ENCODE measurements at places on chromosomes 6 and 20.

DNA sequence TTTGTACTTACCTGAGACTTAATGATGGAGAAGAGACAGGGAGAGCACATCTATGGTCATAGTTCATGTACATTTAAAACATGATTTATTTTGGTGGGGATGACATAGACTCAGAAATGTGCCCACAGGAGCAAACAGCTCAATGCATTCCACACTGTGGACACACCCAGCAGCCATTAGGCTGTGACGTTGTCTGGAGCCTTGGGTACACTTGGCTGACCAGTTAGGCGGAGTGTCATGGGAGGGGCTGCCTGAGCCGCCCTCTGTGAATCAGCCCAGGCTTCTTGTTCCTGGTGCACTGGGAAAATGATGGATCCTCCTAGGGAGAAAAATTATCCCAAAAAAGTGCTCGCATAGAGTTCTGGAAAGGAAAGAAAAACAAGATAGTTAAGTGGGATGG is 231.0 kb upstream of the GMDS start:
- DNase-seq, result no peak

GRCh38 chr6:72588155-72588554 is 33.7 kb upstream of the KCNQ5 start:
- DNase-seq, result no peak

DNA sequence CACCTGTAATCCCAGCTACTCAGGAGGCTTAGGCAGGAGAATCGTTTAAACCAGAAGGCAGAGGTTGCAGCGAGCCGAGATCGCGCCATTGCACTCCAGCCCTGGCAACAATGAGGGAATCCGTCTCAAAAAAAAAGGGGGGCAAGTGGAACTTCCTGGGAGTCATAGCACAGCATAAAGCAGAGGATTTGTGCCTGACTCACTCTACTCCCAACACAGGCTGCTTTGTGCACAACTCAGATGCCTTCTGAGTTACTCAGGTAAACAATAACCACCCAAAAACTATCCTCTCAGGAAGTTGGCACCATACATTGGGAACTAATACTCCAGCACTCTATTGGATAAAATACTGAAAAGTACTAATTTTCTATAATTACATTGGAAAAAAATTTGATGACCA is 2.5 kb upstream of the TMEM244 start:
- no peak for DNase-seq

DNA sequence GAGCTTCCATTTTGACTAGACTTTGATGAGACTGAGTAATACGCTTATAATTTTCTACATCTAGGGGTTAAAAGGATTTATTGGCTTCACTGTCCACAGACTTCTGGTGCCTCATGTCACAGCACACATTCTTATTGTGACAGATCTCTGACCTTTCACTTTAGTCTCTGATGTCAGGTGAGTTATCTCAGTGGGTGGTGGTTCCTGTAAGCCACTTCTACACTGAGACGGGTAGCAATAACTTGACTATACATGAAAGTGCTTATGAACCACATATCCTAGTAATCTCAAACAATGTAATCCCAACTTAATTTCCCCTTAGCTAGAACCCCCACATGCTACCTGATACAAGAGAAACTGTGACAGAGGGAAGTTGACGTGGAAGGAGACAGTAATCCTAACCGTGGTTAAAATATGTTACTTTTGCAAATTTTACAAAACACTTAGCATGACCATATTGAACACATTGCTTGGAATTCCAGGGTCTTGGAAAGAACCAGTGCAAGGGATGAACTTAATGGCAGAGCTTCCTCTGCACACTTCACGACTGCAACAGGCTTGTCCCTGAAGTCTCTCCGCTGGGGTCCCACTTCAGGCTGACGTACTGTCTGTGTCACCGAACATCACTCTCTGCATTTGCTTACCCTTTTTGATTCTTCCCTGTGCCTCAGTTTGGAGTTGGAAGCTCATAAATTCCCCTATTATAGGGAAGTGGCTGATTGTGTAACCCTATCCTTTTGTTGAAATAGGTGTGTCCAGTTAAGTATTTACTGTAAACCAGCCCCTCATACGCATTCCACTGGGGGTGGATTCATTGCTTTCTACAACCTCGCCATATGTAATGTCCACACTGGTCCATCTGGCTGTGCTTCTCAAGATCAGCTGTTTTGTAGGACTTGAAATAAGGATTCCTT is 6.4 kb upstream of the TRIM40 start:
- DNase-seq, result no peak

DNA sequence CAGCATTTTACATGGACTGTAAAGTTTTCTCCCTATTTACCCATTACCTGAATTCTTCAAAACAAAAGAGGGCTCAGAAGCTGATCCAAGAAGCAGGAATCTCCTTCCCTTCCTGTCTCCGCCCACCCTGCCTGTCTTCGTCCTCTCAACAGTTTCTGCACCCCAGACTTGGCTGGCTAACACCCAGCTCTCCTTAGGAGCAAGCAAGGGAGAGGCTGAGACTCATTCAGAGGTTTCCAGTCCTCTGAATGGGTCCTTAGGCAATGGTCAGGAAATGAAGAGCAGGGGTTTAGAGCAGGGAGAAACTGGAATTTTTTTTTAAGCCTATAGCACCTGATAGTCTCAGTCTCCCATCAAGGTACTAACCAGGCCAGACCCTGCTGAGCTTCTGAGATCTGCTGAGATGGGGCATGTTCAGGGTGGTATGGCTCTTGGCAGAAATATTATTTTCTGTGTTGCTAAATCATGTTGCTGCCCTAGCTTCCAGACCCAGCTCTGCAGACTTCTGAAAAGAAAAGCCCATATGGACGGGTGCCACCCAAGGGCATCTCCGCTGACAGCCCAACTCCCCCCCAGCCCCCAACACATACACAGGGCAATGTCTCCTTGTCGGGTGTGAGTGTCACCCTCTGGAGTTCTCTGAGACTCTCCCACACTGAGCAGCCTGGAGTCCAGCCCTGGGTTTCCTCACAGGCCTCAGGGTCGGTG is 74.6 kb upstream of the CD93 start:
- DNase-seq, result no peak

DNA sequence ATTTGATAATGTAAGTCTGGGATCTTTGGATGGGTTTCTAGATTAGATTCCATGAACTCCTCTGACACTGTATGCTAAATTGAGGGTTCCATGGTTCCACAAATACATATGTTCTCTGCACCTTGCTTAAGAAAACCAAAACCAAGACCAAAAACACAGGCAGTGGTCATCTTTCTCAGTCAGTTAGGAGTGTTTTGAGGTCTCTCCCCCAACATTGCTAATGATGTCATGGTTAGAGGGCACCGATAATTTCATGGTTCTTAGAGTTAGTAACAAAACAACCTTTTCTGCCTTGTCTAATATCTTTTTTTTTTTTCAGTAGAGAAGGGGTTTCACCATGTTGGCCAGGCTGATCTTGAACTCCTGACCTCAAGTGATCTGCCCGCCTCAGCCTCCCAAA is 44.5 kb downstream of the ARID1B start:
- no peak for DNase-seq

DNA sequence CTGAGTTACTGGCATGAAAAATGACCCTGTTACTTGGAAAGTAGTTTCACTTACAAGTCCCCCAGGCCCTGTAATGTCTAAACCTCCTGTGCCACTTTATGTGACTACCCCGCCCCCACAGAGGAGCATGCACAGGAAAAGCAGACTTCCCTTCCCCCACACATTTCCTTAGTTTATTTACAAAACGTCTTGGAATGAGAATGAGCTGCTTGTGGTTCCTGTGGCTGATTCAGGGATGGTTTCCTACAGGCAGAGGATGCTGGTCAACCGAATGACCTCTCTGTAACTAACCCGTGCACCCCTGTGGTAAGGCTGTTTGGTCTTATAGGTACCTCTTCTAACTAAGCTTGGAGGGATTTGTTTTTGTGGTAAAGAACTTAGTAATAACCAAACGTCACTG is 28.5 kb downstream of the RSPO3 start:
- no peak for DNase-seq

DNA sequence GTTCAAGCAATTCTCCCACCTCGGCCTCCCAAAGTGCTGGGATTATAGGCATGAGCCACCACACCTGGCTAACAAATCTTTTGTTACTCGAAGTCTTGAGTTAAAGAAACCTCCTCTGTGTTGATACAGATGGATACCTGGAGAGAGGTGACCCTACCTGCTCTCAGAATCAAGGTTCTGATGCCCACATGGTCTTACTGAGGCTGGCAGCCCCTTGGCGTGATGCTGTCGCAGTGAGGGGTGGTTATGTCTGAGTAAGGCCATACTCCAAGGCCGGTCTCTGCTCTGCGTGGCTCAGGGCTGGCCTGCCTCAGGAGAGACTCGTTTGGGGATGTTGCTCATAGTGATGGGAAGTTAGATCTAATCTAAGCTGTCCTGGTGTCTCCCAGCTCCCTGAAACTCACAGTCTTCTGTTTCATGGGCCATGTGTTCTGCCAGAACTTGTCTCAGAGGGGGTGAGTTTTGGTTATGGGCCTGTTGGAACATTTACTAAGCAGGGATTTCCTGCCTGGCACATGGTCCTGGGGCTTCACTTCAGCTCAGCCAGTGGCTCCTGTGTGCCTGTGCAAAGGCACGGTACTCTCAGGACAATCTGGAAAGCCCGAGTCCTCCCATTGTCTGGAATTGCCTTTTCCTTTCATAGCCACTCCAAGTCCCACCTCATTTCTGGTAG is 17.5 kb upstream of the TRAF3IP2 start:
- no peak for DNase-seq

GRCh38 chr20:16918366-16918765 is 170.2 kb downstream of the OTOR start:
- DNase-seq, result no peak

DNA sequence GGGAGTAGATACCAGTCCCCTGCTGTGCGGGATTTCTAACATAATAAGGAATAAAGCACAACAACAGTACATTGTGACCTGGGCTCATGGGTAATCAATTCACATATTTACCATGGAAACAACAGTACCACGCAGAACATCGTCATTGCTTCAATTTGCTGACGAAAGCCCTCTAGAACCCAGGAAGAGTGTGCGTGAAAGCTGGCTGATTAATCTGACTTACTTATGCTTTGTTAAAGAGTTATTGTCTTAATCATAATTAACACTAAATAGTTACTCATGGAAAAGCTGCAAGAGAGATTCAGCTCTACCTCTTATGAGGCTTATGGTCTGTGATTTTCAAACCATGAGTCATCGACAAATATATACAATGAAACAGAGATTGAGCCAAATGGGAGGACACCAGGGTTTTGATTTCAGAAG is 644.3 kb upstream of the AGPAT4 start:
- no peak for DNase-seq

DNA sequence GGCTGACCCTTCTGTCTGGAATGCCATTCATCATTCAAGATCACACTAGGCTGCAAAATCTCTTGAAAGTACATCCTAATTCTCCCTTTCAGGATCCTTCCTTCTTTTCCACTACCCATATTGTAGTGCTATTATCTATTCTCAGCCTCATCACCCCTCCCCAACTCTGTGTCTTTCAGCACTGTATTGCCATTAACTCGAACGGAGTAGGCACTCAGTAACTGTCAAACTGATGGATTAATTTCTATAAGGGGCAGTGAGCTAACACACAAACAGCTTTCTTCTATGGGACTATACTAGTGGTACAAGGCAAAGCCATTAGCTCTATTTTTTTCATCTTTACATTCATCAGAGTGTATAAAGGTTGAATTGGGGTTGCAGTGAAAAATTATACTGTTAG is 46.6 kb downstream of the LAMA4 start:
- no peak for DNase-seq

GRCh38 chr6:132118144-132118543 is 167.0 kb upstream of the CCN2 start:
- DNase-seq, result no peak

GRCh38 chr6:25995507-25995906 is 32.9 kb downstream of the TRIM38 start:
- no peak for DNase-seq

- DNase-seq, result no peak
These were observed 237.5 kb upstream of the RSPO3 start for GRCh38 chr6:126880964-126881363.

GRCh38 chr6:63597141-63598048 is 25.1 kb downstream of the LOC128125822 start:
- no peak for DNase-seq

DNA sequence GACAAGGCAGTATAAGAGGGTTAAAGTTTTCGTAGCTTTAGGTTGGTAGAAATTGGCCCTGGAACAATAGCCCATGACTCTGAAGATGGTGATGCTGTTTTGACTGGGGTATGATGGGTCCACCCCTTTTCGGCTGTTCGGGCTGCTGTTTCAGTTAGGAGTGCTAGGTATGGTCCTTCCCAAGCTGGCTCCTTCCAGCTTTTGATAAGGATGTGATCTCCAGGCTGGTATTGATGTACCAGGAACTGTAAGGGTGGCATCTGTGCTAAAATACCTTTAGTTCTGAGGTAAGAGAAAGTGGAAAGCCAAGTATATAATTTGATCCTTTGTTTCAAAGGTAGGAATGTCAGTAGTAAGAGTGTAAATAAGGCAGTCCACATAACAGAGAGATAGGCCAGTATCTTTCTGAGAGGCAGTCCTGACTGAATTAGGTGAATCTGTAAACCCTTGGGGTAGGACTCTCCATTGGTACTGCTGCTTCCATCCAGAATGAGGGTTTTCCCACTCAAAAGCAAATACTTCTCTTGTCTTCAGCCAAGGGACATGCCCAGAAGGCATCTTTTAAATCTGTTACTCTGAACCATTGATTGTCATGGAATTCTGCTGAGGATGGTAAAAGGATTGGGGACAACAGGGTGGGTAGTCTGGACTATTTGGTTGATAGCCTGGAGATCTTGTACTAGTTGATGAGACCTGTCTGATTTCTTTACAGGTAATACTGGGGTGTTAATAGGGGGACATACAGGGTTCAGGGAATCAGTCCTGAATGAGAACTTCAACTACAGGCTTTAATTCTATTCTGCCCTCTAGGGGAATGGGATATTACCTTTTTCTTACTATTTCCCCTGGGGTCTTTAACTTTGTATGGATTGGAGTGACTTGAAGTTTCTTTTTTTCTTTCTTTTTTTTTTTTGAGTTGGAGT is 6.1 kb upstream of the ZNFX1 start:
- no peak for DNase-seq

DNA sequence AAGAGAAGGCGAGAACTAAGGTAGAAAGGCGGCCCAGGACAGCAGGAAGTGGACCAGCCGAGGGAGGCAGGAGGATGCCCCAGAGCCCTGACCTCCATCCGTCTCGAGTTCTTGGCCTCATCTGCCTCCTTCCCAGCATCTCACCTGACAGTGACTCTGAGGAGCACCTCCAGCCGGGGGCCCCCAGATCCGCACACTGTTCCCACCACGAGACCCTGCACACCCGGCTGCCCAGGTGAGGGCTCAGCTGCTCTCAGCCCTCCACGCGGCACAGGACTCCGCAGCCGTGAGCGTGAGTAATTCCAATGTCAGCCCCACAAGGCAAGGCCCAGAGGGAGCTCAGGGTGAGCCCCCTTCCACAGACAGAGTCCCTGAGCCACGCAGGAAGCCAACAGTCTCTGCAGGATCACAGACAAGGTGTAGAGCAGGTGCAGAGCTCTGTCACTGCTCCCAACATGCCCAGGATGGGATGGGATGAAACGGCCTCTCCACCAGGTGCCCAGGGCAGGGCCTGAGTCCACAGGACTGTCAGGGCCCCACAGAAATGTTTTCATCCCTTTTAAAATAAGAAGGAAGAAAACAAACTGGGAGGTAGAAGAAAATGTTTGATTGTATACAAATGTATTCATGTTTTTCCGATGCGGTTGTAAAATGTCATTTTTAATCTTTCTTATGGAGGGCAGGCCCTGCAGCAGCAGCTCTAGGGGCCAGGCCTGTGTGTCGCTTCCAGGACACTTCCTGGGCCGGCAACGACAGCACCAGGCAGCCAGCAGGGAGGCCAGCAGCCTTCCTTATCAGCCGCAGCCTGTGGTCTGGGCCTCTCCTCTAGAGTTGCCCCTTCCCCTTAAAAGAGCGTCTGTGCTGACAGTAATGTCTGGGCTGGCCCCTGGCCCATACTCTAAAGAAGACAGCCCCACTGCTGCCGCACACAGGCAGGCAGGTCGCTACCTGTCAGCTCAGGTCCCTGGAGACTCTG is 66.9 kb downstream of the DLL1 start:
- DNase-seq, result no peak
